ENCODE measurements at places on chromosomes 7 and 10.

DNA sequence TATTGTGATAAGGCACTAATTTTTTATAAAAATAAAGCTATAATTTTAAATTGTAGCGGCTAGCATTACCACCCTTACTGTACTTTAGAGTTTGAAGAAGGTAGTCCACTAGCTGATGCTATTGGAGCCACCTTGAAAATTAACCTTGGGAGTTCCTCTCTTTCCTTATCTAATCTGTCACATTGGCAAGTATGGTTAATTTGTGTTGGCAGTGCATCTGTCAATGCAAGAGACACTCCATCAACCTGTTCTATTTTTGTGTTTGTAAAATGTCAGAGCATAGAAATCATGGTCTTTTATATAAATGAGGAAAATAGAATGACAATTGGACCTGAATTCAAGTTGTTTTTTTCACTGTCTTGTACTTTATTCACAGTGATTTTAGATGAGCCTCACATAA is 20.5 kb downstream of the GLCCI1 start:
- no peak for DNase-seq

GRCh38 chr10:100970076-100970913 is 991 bp downstream of the SEMA4G start:
- DNase-seq = no peak

GRCh38 chr10:123669886-123670285 is 3.7 kb downstream of the GPR26 start:
- DNase-seq = no peak

DNA sequence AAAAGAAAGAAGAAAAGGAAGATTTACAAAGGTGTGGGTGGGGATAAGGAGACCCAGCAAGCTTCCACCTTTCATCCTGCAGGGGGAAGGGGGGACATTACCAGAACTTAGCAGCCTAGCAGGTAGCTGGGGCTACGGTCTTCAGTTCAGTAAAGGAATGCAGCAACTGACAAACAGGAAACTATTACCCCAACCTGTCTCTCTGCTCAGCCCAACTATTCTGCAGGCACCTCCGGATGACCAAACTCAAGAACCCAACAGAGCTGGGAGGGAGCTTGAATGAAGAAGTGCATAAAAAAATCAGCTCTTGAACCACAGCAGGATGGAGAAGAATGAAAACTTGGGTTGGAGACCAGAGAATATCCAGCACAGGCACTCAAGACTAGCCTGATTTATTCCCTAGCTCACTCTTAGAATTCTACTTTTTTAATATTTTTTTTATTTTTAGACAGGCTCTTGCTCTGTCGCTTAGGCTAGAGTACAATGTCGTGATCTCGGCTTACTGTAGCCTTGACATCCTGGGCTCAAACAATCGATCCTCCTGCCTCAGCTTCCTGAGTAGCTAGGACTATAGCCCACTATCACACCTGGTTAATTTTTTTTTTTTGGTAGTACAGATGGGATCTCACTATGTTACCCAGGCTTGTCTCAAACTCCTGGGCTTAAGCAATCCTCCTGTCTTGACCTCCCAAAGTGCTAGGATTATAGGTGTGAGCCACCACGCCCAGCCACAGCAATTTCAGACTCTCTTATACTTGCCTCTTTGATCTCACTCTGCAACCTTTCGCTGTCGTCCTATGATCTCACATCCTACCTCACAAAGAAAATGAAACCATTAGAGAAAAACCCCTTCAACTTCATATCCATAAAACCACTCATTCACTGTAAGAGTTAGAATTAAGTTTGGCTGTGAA is 18.5 kb upstream of the C10orf67 start:
- no peak for DNase-seq

- no peak for DNase-seq
These were observed 217.1 kb downstream of the CAMK1D start for GRCh38 chr10:12566161-12567115.

- DNase-seq = no peak
These were observed 71.5 kb downstream of the EBF3 start for GRCh38 chr10:129892548-129893052.

DNA sequence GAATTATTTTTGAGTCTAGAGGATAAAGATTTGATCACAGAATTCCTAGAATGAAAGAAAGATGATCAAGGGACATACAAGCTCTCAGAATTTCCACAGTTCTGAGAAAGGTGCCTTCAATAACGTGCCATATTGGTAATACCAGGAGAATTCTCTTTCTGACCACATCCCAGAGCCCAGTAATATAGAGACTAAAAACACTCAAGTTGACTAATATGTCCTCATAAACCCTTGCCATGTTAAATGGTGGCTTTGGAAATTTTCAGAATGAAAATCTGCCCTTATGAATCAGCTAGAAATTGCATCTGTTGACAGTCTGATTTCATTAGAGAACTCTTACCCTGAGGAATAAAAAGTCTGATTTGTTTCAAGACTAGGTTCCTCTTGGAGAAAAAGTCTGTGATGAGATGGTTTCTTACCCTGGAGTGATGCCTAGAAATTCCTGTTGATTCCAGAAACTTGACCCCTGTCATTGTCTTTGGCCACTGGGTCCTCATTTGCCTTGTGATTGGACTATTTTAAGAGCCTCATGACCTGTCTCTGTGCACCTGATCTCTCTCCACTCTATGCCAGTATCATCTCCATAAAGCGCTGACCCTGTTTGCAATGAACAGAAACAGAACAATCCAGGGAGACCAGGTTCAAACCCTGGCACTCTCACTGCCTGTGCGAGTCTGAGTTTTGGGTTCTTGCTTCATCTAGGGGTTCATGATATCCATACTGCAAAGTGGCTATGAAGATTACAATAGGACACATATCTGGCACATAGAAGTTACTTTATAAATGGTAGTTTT is 3.3 kb downstream of the IL2RA start:
- DNase-seq = no peak

GRCh38 chr10:79137300-79137756 is 68.6 kb downstream of the ZMIZ1 start:
- no peak for DNase-seq

DNA sequence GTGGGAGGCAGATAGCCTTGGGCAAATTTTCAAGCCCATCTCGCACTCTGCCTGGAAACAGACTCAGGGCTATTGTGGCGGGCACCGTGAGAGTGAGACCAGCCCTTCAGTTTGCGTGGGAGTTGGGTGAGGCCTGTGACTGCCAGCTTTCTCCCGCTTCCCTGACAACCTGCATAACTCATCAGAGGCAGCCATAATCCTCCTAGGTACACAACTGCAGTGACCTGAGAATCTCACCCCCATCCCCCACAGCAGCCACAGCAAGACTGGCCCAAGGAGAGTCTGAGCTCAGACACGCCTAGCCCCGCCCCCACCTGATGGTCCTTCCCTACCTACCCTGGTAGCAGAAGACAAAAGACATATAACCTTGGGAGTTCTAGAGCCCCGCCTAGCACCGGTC is 275.4 kb downstream of the GRID1 start:
- DNase-seq = no peak

DNA sequence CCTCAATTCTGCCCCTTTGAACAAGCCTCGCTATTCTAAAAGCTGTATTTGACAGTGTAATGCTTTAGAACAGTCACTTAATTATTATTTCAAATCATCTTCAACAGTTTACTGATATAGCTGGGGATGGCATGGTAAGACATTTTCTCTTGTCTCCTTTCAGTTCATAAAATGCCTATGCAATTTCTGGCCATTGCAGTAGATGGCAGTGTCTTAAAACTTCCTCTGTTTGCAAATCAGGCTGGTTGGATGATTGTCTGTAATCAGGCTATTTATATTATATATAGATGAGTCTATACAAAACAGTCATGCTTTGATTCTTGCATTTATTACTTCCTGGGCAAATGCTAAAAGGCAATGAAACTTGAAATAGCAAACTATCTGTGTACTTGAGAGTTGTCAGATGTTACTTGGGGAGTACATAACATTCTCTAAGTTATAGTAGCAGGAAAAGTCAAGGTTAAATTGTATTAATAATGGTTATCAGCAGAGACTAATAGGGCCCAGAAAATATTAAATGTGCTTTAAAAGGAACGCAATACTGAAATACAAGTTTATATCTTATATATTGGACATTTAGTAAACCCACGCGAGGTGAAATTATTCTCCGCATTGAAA is 55.5 kb upstream of the LHFPL3 start:
- DNase-seq = no peak

DNA sequence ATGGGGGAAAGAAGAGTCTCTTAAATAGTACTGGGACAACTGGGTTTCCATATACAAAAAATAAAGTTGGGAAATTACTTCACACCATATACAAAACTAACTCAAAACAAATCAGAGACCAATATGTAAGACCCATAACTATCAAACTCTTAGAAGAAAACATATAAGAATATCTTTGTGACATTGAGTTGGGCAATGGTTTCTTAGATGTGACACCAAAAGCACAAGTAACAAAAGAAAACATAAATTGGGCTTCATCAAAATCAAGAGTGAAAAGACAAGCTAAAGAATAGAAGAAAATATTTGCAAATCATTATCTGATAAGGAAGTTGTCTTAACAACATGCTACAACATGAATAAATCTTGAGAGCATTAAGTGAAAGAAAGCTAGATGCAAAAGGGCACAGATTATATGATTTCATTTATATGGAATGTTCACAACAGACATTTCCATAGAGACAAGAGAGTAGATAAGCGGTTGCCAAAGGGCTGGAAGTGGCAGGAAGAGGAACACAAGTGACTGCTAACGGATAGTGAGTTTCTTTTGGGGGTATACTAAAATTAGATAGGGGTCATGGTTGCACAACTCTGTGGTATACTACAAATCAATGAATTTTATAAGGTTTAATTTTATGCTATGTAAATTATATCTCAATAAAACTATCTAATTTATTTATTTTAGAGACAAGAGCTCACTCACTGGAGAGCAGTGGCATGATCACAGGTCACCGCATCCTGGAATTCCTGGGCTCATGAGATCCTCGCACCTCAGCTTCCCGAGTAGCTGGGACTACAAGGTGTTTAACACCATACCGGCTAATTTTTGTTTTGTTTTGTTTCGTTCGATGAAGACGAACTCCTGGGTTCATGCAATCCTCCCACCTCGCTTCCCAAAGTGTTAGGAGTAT is 35.4 kb downstream of the JMJD1C start:
- no peak for DNase-seq

GRCh38 chr7:28005075-28005846 is 175.3 kb downstream of the JAZF1 start:
- DNase-seq = no peak

GRCh38 chr10:93977442-93977841 is 16.3 kb upstream of the PLCE1 start:
- DNase-seq = no peak

DNA sequence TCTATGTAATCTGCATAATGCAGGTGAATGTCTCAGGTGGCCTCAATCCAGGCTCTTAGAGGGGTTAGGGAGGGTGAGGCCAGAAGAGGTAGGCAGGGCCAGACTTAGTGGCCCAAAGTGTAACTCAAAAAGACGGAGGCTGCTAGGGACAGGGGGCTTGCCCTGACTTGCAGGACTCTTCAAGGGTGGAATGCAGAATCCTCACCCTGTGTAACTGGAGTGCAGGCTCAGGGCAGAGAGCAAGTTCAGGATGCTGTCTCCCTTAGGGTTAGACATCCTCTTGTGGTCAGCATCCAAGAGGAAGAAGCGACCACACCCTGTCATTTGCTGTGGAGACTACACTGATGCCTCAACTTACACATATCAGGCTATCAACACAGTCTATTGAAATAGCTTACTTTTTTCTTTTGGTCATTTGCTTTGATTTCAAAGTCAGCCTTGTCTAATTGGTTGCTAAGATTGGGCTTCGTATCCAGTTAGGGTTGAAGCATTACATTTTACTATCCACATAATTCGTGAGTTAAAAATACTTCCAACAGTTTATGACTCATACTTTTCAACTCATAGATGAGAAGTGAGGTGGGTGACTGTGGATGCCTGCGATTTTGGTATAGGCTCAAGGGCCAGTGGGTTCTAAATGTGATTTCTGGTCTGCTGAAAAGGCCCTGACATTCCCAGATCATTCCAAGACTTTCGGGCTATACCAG is 563.6 kb downstream of the SUGCT start:
- DNase-seq = no peak

- no peak for DNase-seq
These were observed 39.4 kb upstream of the PLCE1 start for GRCh38 chr10:93954299-93954698.

- no peak for DNase-seq
These were observed 492.2 kb downstream of the CCSER2 start for GRCh38 chr10:84820596-84820995.

- DNase-seq = no peak
These were observed at the start of gene HTRA1 for GRCh38 chr10:122461367-122461728. Gene HTRA1, plus strand, starts transcription at chr10:122461553. Its CDS starts 100 bp downstream, at chr10:122461653.

DNA sequence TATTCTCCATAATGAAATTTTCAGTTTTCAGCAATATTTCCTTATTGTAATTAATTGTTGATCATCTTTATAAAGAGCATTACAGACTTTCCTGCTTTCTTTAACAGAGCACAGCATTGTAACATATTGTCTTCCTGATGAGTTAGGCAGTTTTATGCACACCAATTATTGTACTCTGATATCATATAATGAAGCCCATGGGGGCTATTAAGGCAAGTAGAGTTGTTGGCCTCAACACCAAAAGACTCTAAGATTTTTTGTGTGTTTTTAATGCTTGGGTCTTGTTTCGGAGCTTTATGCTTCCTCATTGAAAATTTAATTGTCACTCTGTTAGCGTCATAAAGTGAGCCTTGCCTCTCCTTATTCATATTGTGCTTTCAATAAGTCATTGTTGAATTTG is 49.2 kb upstream of the ARID5B start:
- no peak for DNase-seq

DNA sequence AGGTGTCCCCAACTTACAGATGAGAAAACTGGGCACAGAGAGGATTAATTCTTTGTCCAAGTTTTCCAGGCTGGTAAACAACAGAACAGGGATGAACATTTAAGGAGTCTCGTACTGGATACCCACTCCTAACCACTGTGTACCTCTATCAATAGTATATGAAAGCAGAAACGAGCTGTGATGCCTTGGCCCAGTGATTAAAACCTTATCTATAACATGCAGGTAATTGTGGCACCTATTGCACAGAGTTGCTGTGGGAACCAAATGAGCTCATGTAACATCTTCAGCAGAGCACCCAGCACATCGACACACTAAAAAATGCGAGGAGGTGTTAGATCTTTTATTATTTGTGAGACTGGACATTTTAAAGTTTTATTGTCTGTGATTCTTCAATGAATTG is 1.6 kb downstream of the TMEM273 start:
- DNase-seq = no peak
